ENCODE measurements at places on chromosomes 6 and 20.

DNA sequence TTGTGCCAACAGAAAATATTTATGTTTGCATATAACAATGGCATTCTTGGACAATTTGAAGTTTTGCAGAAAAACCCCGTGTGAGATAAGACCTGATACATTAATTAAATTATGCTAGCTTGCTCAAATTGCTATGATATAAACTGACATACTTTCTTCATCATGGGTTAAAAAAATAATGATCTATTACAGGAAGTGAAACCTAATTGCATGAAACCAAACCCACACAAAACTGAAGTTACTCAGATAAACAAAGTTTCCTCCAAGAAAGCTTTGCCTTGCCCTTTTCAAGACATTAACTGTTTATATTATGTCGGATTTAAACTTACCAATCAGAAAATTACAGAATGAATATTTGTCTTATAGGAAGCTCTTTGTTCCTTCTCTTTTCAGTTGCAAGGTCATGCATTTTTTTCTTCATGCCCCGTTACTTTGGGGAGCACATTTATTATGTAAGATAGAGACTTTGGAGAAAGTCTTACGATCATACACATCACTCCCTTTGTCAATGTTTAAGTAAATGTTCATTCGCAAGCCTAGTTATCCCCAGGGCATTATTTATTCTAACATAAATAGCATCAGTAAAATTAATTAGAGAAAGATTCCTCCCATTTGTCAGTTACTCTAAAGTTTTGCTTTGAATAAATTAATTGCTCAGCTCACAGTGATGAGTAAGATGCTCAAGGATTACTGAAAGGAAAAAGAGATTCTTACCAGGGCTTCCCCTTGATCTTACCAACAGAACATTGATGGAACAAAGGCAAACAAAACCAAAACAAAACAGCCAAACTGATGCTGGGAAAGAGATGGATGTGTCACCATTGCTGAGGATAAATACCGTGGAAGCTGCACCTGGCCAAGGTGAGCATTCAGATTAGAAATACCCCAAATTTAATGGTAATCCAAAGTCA is 14.8 kb upstream of the TMEM244 start:
- DNase-seq, result peak; percentile 57

- peak; percentile 27 for DNase-seq
Observed at GRCh38 chr20:36988494-36988966, 37.0 kb upstream of the SAMHD1 start.

DNA sequence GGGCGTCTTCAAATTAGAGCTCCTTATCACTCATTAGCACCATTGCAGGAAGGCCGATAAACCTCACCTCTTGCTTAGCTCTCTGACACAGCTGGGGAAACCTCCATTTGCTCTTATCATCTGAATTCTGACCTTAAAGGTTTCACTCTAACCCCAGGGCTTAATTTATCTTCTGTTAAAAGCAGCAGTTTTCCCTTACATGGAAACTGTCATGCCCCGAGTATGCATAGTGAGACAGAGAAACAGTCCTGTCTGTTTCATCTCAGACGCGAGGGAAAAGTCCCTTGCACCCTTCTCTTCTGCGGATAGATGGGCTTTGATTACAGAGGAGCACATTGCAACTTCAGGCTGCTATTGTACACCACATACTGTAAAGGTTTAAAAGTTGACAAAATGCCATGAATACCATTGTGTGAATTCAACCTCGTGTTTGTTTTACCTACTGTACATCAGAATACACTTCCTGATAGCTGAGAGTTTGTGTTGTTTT is 191.5 kb upstream of the BMP2 start:
- no peak for DNase-seq

GRCh38 chr20:35117196-35117595 is 24.6 kb upstream of the TRPC4AP start:
- DNase-seq, result no peak

DNA sequence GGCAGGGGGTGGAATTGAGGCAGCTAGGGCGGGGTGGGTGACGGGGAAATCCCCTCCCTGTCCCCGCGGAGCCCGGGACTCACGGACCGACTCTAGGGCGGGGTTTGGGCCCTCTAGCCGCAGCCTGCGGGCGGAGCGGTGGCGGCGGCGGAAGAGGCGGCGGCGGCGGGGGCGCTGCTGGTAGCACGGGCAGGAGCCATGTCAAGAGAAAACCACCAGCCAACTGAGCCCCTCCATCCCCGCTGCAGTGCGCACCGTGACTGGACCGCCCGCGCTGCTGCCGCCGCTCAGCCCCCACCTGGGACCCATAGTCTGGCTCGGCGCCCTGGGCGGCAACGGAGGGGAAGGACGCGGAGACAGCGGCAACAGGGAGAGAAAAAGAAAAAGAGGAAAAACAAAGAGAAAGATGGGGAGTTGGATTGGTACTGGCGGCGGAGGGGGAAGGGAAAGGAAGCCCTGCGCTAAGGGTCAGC is 1.2 kb upstream of the C6orf62 start:
- peak; percentile 92 for DNase-seq

GRCh38 chr6:93123585-93123984 is 295.8 kb downstream of the EPHA7 start:
- DNase-seq, result no peak

DNA sequence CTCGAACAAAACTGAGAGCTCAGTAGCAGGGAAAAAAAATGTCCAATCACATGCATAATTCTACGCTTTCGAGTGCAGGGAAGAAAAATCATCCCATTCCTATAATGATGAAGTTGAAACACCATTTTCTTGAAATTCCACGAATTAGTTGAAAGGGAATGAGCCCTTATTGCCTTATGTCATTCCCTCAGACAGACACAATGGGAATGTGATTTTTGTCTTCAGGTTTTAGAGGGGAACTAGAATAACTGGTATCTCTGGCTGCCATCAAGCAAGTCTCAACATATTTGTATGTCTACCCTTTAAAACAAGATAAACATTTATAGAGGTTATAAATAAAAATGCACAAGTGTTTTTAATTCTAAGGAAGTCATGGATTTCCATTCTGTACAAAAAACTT is 87.9 kb downstream of the KIF13A start:
- no peak for DNase-seq

GRCh38 chr20:8398263-8399051 is 266.4 kb downstream of the PLCB1 start:
- no peak for DNase-seq

DNA sequence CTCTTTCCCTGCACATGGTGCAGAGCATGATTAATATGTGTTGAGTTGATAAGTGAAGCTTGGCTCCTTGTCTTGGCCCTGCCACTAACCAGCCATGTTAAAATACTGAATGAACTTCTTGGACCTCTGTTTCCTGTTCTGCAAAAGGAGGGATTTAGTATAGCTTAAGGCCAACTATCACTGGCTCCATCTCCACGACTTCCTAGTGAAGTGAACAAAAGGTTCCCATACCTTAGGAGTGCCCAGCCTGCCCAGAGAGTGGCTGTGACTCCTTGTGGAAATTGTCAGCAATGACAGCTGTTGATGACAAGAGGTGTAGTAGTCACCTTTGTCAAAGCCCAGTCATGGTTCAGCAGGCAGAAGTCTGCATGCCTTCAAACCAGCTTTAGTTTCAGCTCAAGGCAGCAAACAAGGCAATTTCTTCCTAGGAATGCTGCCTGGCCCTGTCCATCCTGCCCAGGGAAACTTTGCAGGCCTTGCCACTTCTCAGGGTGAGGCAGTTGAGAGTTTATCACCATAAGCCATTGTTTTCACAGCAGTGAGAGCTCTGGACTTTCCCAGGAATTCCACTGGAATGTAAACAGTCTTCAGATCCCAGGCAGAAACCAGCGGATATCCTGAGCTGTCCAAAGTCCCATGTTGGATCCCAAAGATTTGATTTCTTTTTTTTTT is 169.7 kb upstream of the TNFAIP3 start:
- DNase-seq, result no peak

DNA sequence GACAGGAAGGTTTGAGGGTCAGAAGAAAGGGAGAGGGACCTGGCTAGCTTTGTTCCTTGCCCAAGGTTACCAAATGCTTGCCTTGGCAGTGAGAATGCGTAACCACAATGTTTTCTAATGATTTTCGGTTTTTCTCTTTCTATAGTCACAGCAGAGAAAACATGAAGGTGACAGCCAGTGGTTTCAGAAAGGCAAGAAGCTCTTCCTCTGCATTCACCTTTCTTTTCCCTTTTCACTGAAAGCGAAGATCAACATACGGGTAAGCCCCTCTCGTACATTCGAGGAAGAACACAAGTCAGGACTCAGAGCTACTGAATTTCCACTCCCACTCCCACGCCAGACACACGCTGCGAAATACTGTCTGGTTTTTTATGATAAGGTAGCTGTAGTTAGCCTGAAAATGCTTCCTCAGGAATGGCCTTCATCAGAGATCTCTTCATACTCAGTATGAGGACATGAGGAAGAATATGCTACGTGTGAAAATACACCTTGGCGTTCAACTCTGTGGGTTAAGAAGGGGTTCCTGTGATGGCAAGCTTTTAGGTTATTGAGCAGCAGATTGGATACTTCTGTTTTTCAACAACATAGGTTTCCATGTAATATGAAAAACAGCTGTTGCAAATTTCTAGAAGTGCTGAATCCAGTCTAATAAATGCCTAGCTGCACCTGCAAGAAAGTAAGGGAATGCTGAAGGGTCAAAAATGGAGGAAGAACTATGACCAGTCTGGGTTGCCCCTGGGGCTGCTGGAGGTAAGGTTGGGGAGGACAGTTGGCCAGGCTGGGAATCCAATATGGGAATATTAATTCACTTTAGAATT is 7.4 kb upstream of the CD83 start:
- no peak for DNase-seq

- DNase-seq, result no peak
Observed at GRCh38 chr20:31704225-31705119, 18.2 kb downstream of the BCL2L1 start.

GRCh38 chr6:136511397-136511796 is 38.8 kb downstream of the MAP7 start:
- DNase-seq, result no peak

DNA sequence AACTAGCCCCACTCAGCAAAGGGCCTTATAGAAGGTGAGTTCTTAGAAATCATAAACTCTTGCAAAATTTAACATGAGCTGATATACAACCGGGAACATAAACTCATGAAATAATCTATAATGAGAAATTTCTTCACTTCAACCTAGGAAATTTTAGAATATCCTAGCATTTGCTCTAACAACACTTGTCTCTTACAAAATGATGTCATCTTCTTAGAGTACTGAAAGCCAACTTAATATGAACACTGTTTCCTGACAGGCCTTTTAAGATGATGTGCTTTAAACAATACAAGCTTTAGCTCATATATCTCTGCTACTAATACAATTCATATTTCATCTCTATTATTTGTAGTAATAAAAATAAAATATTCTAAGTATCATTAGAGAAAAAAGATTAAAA is 932 bp downstream of the PACRG start:
- no peak for DNase-seq

DNA sequence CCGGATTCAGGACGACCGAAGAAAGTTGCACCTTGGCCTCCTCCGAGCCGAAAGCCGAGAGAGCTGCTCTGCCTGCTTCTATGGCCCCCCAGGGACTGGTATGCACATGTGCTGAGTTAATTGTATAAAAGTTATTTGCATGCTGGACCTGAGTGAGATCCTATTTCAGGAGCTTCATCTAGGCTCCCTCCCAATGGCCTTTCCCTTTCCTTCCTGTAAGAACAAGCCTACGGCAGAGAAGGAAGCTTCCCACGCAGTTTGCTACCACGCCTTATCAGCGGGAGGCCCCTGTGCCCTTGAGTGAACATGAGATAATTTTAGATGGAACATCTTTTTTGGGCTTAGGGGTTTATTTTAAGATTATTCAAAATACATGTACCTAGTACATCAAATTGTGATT is 65.9 kb downstream of the RIN2 start:
- no peak for DNase-seq

- no peak for DNase-seq
Observed at GRCh38 chr6:162622572-162622971, 105.0 kb downstream of the PRKN start.

DNA sequence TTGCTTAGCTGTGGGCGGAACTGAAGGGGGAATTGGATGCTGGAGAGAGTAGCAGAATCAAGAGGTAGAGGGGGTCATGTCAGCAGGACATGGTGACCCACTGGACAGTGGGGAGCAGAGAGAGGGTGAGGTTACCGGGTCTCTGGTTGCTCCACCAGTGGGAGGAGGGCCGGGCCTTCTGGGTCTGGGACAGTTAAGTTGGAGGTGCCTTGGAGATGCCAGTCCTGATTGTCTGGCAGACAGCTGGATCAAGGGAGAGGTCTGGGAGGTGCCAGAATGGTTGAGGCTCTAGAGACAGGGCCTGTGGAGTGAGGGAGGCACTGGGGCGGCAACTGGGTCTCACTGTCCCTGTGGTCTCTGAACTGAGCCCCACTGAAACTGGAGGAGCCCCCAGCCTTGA is 24.6 kb downstream of the MANBAL start:
- no peak for DNase-seq

- no peak for DNase-seq
Observed at GRCh38 chr6:164085091-164086075, 670.9 kb downstream of the QKI start.

- no peak for DNase-seq
Observed at GRCh38 chr6:168609914-168610490, 169.0 kb downstream of the SMOC2 start.

- DNase-seq, result no peak
Observed at GRCh38 chr20:54293526-54293925, 85.6 kb downstream of the PFDN4 start.

- no peak for DNase-seq
Observed at GRCh38 chr6:27140999-27141528, 106.4 kb upstream of the PRSS16 start.

- DNase-seq, result no peak
Observed at GRCh38 chr6:21907291-21907690, 313.7 kb downstream of the SOX4 start.

GRCh38 chr6:72401865-72402264 is 220.0 kb upstream of the KCNQ5 start:
- no peak for DNase-seq

DNA sequence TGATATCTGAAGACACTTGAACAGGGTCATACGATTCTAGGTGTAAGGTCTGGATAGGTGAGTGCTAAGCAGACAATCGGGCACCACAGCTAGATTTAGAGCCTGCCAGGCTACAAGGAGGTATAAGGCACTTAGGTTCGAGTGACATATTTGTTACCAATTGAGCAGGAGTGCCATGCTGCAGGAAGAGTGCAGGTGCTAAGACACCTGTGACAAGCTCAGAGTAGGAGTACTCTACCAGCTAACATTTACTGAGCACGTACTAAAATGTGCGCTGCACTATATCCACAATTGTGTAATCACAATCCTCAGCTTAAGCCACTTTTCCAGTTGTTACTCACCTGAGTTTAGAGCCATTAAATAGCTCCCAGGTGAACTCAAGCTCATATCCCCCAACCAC is 227.8 kb upstream of the MOCS1 start:
- no peak for DNase-seq

DNA sequence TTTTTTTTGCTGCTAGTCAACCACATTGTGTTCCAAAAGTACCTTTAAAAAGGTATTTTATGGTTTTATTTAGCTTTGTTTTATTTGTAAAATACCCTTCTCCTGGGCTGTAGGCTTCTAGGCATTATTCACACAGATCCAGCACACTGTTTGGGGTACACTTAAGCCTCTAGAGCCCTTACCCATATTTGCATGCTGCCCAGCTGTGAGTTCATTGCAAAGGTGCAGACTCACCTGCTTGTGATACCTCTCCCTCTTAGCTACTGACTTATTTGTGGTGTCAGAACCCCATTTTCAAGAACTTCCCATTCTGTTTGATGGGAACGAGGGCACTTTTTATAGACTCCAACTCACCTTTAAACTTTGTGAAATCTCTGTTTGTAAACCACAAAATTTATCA is 69.8 kb downstream of the RIN2 start:
- DNase-seq, result no peak
